ENCODE measurements at places on chromosomes 1 and 21.
A peak's percentile ranks its signal among the peaks of the same experiment; 100 is the strongest.

- no peak overlapping the region for H3K27ac ChIP-seq
- DNase-seq = no peak
- H3K4me1 ChIP-seq = peaks cover 8% of the 10 kb centered on the region
- no peaks in the 10 kb centered on the region for H3K36me3 ChIP-seq
- H3K4me3 ChIP-seq = no peak overlapping the region
Observed at GRCh38 chr1:11913291-11913690, 12.9 kb downstream of the KIAA2013 start.

DNA sequence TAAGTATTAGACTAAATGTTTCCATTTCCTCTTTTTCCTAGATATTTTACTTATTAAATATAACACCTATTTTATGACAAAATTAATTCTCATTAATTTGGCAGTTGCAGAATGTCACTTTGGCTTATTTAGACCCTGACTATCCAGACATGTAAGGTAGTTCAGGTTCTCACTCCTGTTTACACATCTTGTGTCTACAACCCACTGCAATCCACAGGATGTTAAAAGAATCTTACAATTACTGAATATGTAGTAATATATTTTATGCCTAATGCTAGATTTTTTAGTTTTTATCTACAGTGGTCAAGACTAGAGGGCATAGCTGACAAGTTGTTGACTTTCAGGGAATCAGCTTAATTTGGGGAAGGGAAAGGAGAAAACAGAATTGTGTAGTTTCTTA is 346.7 kb downstream of the USP25 start:
- no peak overlapping the region for H3K27ac ChIP-seq
- DNase-seq = no peak
- no peaks in the 10 kb centered on the region for H3K36me3 ChIP-seq

DNA sequence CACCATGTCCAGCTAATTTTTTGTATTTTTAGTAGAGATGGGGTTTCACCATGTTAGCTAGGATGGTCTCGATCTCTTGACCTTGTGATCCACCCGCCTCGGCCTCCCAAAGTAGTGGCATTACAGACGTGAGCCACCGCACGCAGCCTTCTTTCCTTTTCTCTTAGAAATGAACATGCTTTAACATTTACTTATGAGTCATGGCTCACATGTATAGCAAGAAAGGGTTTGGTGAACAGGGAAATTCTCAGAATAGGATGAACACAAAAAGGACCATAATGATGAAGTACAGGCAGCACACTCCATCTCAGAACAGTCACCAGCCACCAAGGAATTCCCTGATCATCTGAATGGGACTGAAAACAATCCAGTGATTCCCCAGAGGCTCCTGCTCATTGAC is 9.4 kb upstream of the VAMP4 start:
- H3K27me3 ChIP-seq = no peaks in the 10 kb centered on the region
- DNase-seq = no peak
- H3K4me3 ChIP-seq = no peak overlapping the region
- no peak overlapping the region for H3K27ac ChIP-seq
- H3K36me3 ChIP-seq = no peaks in the 10 kb centered on the region

DNA sequence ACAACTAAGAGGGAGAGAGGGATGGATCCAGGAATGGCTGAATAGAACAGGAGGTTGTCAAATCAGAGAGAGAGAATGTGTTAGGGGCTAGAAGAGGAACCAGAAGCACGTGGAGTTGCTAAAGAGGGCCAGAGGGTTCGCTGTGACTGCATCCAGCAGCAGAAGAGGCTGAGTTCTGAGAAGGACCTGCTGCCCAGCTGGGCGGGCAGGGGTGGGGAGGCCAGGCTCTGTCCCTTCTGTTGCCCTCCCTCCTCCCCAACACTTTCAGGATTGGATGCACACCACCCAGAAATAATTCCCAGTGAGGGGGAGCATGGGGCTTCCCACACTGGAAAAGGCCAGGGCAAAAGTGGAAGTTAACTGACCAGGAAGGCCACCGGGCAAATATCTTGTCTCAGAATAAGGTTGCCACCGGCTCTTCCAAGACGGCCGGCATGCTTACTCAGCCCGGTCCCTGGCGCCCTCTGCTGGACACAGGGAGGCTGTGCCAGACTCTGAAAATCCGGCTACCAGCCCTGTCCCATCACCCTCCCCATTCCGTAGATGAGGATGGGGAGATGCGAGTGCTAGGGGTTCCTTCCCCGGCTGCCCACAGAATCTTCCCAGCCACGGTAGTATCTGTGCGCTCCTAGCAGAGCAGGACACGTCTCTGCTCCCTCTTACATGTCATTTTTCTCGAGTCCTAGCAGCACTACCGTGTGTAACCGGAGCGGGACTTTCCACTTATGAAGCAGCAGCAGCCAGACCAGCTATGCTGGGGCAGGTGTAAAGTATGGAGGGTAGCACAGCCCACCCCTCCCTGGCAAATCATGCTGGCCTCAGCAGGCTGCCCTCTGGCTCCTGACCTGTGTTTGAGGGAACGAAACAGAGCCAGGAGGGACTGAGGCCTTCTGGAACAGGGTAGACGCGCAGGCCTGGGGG is 46.8 kb upstream of the A3GALT2 start:
- H3K27me3 ChIP-seq = no peaks in the 10 kb centered on the region
- peak; percentile 88 for DNase-seq
- no peaks in the 10 kb centered on the region for H3K36me3 ChIP-seq

DNA sequence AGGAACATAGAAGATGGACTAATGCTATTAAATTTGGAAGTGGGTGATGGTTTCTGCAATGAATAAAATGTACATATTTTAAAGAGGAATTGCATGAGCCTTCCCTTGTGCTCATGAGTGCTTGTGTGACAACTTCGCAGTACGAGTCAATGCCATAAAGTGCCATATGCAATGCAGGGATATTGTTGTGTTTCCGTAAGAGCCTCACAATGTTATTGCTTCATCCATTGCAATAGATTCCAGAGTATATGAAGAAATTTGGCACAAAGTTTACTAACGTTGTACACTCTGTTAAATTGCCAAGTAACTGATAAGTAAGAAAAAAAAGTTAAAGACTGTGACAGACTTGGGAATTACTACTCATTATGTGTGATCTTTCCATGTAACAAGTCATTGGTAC is 22.3 kb downstream of the BTG3 start:
- no peak for DNase-seq
- no peak overlapping the region for H3K27ac ChIP-seq
- no peak overlapping the region for H3K4me3 ChIP-seq
- H3K27me3 ChIP-seq = no peaks in the 10 kb centered on the region
- peaks cover 26% of the 10 kb centered on the region for H3K36me3 ChIP-seq

GRCh38 chr1:193181536-193181935 is 4.9 kb downstream of the B3GALT2 start:
- no peaks in the 10 kb centered on the region for H3K36me3 ChIP-seq
- H3K4me1 ChIP-seq = peaks cover 14% of the 10 kb centered on the region
- H3K27me3 ChIP-seq = no peaks in the 10 kb centered on the region
- peak overlapping the region; percentile 42 for H3K27ac ChIP-seq
- H3K4me3 ChIP-seq = no peak overlapping the region

GRCh38 chr1:203351037-203351625 is at the start of gene FMOD:
Gene FMOD, minus strand, starts transcription at chr1:203351122. Its CDS starts 2,852 bp downstream, at chr1:203348270.
- peak within 1 kb of the TSS; percentile 65 for H3K4me3 ChIP-seq
- no peaks in the 10 kb centered on the region for H3K4me1 ChIP-seq
- DNase-seq = no peak

DNA sequence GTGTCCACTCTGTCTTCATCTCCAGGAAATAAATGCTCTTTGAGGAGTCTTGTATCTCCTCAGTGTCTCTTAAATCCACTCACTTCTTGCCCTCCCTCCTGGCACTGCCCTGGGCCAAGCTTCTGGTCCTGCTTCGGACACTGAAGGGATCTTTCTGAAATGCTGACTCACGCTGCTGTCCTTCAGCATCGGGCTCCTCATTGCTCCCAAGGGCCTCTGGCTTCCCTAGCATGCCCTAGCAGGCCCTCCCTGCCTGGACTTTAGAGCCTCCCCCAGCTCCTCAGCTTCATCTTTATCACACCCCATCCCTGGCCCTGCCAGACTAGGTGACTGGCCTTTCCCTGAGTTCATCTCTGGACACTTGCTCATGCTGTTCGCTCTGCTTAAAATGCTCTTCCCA is 96.6 kb downstream of the FOXD2 start:
- DNase-seq = no peak
- peaks cover 13% of the 10 kb centered on the region for H3K4me1 ChIP-seq
- H3K36me3 ChIP-seq = peaks cover 2% of the 10 kb centered on the region
- H3K4me3 ChIP-seq = peak overlapping the region; percentile 58
- peaks cover 29% of the 10 kb centered on the region for H3K27me3 ChIP-seq
- no peak overlapping the region for H3K27ac ChIP-seq

GRCh38 chr1:166040202-166040997 is 126.4 kb downstream of the FAM78B start:
- H3K4me1 ChIP-seq = no peaks in the 10 kb centered on the region
- H3K27me3 ChIP-seq = peaks cover 11% of the 10 kb centered on the region
- no peak overlapping the region for H3K4me3 ChIP-seq
- no peak for DNase-seq

- no peak for DNase-seq
- H3K4me3 ChIP-seq = no peak overlapping the region
- H3K36me3 ChIP-seq = no peaks in the 10 kb centered on the region
- H3K27ac ChIP-seq = no peak overlapping the region
- no peaks in the 10 kb centered on the region for H3K4me1 ChIP-seq
- peaks cover 17% of the 10 kb centered on the region for H3K27me3 ChIP-seq
Observed at GRCh38 chr1:93442008-93442666, 5.8 kb upstream of the FNBP1L start.

GRCh38 chr21:42833439-42833815 is 45.9 kb downstream of the WDR4 start:
- H3K27ac ChIP-seq = peak overlapping the region; percentile 91
- peak overlapping the region; percentile 66 for H3K4me3 ChIP-seq
- peaks cover 35% of the 10 kb centered on the region for H3K4me1 ChIP-seq
- DNase-seq = peak; percentile 55

- H3K4me3 ChIP-seq = no peak overlapping the region
- no peak overlapping the region for H3K27ac ChIP-seq
- H3K27me3 ChIP-seq = no peaks in the 10 kb centered on the region
- peaks cover 36% of the 10 kb centered on the region for H3K4me1 ChIP-seq
- H3K36me3 ChIP-seq = no peaks in the 10 kb centered on the region
- no peak for DNase-seq
Observed at GRCh38 chr1:116983678-116984077, 17.9 kb upstream of the CD101 start.

DNA sequence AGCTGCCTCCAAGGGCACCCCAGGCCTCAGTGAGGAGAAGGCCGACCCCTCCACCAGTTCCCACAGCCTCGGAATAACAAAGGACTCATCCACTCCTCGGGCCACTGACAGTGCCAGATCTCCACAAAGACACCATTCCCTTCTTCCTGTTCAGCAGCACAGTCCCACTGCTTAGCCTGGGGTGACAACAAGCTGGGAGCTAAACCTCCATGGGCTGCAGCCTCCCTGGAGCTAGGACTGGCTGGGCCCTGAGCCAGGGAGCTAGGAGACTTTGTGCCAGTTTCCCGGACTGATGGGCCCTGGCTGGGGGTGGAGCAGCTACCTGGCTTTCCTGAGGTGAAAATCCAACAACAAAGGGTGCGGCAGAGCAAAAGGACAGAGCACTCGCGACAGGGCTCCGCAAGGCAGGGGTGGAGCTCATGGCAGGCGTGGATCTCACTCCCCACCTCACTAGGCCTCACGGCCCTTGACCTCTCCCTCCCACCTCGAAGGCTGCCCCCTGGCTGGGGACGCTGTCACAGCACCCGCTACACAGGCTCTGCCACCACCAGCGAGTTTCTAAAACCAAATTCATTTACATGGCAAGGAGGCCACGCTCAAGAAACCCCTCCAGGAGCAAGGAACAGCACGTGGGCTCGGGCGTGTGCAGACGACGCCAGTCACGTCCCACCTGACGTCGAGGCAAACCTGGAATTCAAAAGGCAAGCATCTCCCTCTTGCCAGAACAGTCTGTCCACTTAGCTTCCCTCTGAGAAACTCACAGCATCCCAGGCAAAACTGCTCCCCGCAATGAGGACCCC is 13.8 kb downstream of the SLC35E2B start:
- peak overlapping the region; percentile 90 for H3K4me3 ChIP-seq
- peak; percentile 57 for DNase-seq
- peaks cover 21% of the 10 kb centered on the region for H3K36me3 ChIP-seq

GRCh38 chr1:17696417-17697301 is 58.5 kb upstream of the ACTL8 start:
- H3K36me3 ChIP-seq = no peaks in the 10 kb centered on the region
- no peak overlapping the region for H3K27ac ChIP-seq
- no peak for DNase-seq
- peaks cover 4% of the 10 kb centered on the region for H3K4me1 ChIP-seq
- H3K4me3 ChIP-seq = no peak overlapping the region

DNA sequence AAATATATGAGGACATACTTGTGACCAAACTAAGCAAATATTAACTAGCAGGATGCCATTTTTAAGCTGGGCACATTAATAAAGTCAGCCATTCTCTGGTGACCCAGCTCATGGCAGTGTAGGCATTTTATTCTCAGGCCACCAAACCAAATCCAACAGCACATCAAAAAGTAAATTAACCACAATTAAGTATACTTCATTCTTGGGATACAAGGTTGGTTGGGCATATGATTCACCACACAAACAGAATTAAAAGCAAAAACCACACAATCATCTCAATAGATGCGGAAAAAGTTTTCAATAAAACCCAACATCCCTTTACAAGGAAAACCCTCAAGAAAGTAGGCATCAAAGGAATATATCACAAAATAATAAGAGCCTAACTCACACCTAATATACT is 101.3 kb downstream of the FAF1 start:
- H3K36me3 ChIP-seq = peaks cover 32% of the 10 kb centered on the region
- no peak for DNase-seq
- no peak overlapping the region for H3K27ac ChIP-seq
- no peak overlapping the region for H3K4me3 ChIP-seq

DNA sequence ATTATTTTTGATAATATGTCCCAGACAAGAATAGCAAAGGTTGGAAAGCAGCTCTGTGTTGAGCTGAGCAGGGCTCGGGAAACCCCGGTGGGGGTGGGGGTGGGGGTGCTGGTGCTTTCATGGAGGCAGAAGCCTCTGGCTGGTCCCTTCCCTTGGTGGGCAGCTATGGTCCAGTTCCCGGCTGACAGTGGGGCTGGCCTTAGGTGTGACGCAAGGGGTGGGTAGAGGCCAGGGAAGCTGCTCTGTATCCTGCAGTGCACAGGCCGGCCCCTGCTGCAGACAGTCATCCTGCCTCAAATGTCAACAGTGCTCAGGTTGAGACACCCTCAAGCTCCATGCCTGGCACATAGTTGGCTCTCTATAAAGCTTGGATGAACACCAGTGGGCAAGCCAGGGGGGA is 8.9 kb downstream of the ACTL8 start:
- H3K4me3 ChIP-seq = no peak overlapping the region
- peaks cover 22% of the 10 kb centered on the region for H3K27me3 ChIP-seq
- DNase-seq = no peak
- H3K27ac ChIP-seq = no peak overlapping the region
- peaks cover 10% of the 10 kb centered on the region for H3K36me3 ChIP-seq
- no peaks in the 10 kb centered on the region for H3K4me1 ChIP-seq

GRCh38 chr1:113792471-113792870 is 19.8 kb downstream of the RSBN1 start:
- H3K27me3 ChIP-seq = no peaks in the 10 kb centered on the region
- H3K36me3 ChIP-seq = peaks cover 36% of the 10 kb centered on the region
- H3K4me3 ChIP-seq = peak overlapping the region; percentile 56
- DNase-seq = peak; percentile 2
- H3K4me1 ChIP-seq = peaks cover 35% of the 10 kb centered on the region

GRCh38 chr1:1826356-1827088 is 48.3 kb upstream of the NADK start:
- H3K4me1 ChIP-seq = peaks cover 31% of the 10 kb centered on the region
- no peak for DNase-seq
- H3K4me3 ChIP-seq = no peak overlapping the region
- H3K27ac ChIP-seq = peak overlapping the region; percentile 41

Measured in naive thymus-derived CD8-positive, alpha-beta T cell (primary cell).